NCI-H1105 treated with DMSO at 0.1 percent for 48 hours (cell line): ENCODE measurements at places on chromosomes 2 and 18.

- no peak for DNase-seq
Measured at GRCh38 chr18:79910563-79911343, 40.7 kb downstream of the SLC66A2 start.

- DNase-seq = no peak
Measured at GRCh38 chr18:57837917-57838548, 34.9 kb upstream of the ATP8B1 start.

- no peak for DNase-seq
Measured at GRCh38 chr2:13686262-13686661, 946.3 kb upstream of the LRATD1 start.

DNA sequence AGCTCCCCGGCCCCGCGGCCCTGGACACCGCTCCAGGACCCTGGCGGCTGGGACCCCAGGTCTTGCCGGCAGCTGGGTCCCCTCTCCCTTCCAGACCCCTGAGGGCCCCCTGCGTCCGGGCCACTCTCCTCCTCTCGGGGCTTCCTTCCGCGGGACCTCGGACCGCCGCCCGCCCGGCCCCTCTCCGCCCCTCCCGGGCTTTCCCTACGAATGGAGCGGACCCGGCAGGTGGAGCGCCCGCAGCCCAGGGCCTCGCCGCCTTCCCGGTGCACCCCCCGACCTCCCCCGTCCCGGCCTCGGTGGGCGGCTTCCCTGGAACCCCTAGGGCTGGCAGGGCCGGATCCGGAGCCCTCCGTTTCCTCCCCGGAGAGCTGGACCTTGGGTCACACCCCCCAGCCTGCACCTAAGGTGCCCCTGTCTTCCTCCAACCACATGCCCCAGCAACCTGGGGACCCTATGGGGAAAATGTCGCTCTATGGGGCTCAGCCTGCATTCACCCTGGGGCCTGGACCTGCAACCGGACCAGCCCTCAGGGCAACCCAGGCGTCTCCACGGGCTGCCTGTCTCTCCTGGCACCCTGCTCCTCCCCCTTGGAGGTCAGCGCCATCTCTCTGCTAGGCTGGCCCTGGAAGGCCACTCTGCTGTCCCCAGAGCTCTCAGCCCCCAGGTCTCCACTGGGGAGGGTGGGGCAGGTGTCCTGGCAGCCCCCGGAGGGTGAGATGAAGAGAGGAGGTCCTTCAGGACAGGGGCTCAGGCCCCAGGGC is 730 bp downstream of the B3GNT7 start:
- no peak for DNase-seq

GRCh38 chr18:44741085-44741484 is 60.4 kb downstream of the SETBP1 start:
- DNase-seq = peak; percentile 54

- DNase-seq = no peak
Measured at GRCh38 chr2:148619560-148620195, 24.9 kb upstream of the EPC2 start.

DNA sequence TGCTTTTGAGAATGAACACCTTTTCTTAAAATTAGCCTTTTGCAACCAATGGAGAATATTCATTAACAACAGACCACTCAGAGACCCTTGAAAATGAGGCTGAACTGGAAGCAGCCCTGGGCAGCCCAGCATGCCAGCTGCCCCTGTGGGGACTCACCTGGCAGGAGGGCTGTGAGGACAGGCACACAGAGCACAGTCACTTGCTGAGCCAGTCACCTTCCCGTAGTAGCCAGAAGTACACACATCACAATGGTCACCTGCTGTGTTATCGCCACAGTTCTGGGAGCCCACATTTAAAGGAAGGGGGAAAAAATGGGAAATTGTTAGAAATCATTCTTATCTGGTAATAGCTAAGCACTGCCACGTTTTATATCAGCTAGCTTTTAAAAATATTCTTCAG is 115.5 kb downstream of the LAMA1 start:
- DNase-seq = no peak

- no peak for DNase-seq
Measured at GRCh38 chr2:29025711-29026110, 44.6 kb downstream of the TOGARAM2 start.

GRCh38 chr18:24011123-24011917 is 3.2 kb upstream of the TTC39C start:
- no peak for DNase-seq

GRCh38 chr18:57975805-57976204 is 68.2 kb upstream of the NEDD4L start:
- no peak for DNase-seq

DNA sequence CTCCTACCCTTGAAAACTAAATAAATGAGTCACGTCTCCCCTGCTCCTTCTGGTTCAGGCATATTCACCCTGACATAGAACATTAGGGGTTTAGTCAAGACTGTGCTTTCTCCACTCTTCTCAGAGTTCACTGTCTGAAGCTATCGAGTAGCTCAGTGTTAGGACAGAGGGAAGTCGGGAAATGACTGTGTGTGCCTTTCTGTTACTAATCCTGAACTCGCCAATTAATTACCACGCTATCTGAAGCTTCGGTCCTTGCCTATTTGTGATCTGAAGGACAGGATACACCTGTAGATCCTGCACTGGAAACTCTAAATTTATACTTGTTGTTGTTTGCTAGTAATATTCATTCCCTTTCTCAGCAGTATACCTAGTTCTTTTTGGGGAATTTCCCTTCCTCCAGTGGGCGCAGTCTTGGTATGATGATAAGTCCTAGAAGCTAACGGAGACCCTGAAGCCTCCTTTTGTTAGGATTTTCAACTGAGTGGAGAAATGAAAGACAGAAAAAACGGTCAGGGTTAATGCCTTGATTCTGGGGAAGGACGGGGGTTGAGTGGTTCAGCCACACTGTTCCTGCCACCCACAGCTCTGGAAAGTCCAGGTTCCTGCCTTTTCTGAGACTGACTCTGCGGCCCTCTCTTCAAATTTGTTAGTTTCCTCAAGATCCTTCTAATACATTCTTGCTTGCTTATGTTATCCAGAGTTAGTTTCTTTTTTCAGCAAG is 218.0 kb downstream of the DLGAP1 start:
- no peak for DNase-seq

- DNase-seq = no peak
Measured at GRCh38 chr2:223300326-223300725, 248.3 kb downstream of the KCNE4 start.

DNA sequence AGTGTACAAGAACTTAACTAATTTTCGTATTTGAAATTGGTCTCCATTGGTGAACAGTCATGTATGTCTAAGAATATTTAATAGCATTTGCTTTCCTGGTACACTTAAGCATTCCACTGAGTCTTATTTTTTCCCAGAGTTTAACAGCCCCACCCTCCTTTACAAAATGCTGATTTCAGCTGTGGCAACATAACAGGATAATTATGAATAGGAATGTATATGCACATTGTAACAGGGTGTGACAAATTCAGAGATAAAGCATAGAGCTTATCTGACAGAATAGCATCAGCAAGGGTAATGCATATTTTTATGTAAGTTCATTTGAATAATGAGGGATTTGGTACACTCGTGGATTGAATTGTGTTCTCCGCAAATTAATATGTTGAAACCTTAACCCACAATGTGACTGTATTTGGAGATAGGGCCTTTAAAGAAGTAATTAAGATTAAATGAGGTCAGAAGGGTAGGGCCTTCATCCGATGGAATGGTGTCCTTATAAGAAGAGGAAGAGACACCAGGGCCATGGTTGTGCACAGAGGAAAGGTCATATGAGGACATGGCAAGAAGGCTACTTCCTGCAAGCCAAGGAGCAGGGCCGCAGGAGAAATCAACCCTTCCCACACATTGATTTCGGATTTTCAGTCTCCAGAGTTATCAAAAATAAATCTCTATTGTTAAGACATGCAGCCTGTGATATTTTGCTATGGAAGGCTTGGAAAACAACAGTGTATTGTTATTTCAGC is 439.7 kb upstream of the CDH20 start:
- no peak for DNase-seq

GRCh38 chr2:30336084-30336483 is 104.8 kb downstream of the LBH start:
- DNase-seq = no peak

GRCh38 chr2:113198790-113199612 is 25.2 kb downstream of the PSD4 start:
- DNase-seq = peak; percentile 75

GRCh38 chr2:217951521-217952247 is 51.1 kb downstream of the TNS1 start:
- no peak for DNase-seq

- DNase-seq = no peak
Measured at GRCh38 chr2:241074901-241075540, 27.1 kb downstream of the MTERF4 start.

GRCh38 chr18:73485166-73485565 is 617.4 kb upstream of the NETO1 start:
- DNase-seq = no peak

GRCh38 chr2:40226637-40227036 is 225.3 kb downstream of the SLC8A1 start:
- DNase-seq = no peak

- DNase-seq = no peak
Measured at GRCh38 chr2:195370167-195370943, 286.7 kb upstream of the SLC39A10 start.

DNA sequence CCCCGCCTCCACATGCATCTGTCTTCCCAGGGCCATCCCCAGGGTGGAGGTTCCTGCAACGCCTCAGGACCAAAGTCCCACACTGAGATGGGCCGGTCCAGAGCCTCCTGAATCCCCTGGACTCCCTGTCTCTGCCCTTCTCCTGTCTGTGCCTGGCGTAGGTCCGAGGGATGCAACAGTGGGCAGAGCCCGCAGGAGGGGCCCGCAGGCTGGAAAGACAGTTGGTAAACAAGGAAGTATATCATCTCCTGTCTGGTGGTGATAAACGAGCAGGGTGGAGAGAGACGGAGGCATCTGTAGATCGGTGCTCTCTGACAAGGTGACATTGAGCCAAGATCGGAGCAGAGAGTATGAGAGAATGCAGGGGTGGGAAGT is 72.6 kb upstream of the RAB6C start:
- DNase-seq = no peak

GRCh38 chr2:104945121-104945520 is 91.2 kb downstream of the POU3F3 start:
- DNase-seq = no peak

GRCh38 chr2:94986392-94986963 is 39.0 kb upstream of the MAL start:
- peak; percentile 39 for DNase-seq

GRCh38 chr18:56726906-56727305 is 75.7 kb downstream of the WDR7 start:
- no peak for DNase-seq

GRCh38 chr2:172639256-172639655 is 83.4 kb downstream of the PDK1 start:
- DNase-seq = no peak

DNA sequence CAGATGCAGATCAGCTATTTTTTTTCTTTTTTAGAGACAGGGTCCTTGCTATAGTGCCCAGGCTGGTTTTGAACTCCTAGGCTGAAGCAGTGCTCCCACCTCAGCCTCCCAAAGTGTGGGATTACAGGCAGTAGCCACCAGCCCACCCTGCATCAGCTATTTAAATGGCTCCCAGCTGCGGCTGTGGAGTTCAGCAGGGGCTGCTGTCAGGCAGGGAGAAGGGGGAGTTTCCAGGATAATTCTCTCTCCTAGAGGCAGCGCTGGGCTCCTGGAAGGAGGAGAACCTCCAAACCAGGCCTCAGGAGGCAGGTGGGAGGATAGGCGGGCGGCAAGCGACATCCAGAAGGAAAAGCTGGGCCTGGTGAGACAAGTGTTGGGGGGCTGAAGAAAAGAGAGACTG is 65.7 kb downstream of the ACTR2 start:
- DNase-seq = no peak

- no peak for DNase-seq
Measured at GRCh38 chr2:100142393-100142792, at the start of gene AFF3. Gene AFF3, minus strand, starts transcription at chr2:100142590. Its CDS starts 38,136 bp downstream, at chr2:100104454.

DNA sequence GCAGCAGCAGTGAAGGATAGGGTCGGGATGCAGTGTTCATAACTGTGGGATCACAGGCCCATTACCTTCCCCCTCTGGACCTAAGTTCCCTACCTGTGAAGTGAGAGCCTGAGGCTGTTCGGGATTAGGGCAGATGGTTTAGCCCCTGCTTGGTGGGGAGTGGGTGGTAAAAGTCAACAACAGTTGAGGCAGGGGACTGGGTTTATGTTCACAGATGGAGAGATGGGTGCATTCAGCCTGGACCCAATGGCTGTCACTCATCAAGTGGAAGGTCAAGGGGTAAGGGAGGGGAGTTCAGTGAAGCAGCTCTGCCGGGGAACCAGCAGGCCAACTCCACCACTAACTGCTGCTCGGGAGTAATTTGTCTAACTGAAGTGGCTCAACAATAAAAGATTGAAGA is 180.4 kb downstream of the FAM210A start:
- no peak for DNase-seq

DNA sequence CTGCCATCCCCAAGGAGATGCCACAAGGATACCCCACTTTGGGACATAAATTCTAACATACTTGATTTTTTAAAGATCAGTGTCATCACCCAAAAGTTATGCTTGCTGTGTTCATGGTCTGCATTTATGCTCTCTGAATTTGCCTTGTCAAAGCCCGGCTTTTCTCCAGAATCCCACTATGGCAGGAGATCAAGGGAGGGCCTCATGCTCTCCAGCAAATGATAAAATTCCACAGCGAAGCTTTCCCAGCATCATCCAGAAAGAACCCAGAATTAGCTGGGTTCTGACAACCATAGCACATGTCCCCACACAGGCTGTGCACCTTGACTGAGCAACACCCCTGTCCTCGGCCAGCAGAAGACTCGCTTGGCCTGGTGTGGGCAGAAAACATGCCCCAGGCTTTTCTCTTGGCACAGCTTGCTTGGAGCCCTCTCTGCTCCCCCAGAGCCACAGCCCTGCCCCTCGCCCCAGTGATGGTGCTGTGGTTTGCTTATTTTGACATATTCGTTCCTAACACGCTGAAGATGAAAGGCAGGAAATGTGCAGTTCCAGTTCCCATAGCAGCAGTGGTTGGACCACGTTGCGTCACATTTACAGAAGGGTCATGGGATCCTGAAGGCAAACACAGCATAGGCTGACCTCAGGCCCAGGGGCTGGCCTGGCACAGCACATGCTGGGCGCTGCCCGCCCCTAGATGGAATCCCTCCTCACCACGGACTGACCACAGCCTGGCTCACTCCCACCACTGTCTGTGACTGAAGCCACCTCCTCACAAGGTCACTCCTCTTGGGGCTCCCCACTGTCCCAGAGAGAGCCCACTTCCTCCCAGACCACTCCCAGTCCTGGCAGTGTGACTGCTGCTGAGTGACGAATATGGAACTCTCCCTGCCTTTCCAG is 14.1 kb upstream of the CHRNA1 start:
- DNase-seq = no peak

DNA sequence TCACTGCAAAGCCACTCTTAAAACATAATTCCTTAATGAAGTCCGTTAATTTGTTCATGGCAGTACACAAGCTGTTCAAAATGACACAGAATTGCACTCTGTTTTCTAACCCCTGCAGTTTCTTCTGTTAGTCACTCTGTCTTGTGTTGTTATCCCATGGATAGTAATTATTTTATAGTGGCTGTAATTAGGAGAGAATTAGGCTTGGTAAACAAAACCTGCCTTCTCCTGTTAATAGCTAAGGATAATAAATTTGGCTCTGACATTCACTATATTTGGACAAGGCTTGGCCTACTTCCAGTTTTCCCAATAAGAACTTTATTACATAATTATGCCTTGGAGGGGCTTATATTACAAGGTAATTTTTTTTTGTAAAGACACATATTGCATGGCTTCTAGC is 330.3 kb upstream of the FIGN start:
- DNase-seq = peak; percentile 99
